HFFc6 (cell line): ENCODE measurements at places on chromosomes 5 and 9.

DNA sequence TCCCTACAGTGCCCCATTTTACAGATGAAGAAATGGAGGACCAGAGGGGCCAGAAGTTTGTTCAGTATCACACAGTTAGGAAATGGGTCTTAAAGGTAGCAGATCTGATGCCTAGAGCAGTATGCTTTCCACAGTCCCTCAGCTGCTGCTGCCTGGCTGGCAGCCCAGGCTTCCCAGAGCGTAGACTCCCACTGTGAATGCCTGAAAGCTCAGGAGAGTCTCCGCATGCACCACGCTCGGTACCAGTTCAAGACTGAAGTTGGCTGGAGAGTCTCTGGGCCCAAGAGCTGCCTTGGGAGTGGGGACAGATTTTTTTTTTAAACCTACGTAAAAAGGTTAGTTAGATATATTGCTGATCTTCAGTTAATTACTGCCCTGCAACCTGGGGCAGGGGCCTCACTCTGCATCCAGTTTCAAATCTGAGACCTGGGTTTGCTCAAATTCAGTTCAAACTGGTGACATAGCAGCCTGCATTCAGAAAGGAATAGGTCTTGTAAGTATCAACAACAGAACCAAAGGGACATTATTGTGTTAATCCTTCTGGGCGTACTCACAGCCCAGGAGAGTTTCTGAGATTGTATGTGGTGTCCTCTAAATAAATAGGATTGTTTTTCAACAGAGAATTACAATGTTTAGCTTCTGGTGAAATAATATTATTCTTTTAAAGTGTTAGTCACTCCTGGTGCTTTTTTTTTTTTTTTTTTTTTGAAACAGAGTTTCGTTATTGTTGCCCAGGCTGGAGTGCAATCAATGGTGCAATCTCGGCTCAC is 8.3 kb downstream of the NANS start:
- DNase-seq, result no peak

- DNase-seq, result no peak
Measured at GRCh38 chr5:89213573-89213972, 330.6 kb upstream of the MEF2C start.

DNA sequence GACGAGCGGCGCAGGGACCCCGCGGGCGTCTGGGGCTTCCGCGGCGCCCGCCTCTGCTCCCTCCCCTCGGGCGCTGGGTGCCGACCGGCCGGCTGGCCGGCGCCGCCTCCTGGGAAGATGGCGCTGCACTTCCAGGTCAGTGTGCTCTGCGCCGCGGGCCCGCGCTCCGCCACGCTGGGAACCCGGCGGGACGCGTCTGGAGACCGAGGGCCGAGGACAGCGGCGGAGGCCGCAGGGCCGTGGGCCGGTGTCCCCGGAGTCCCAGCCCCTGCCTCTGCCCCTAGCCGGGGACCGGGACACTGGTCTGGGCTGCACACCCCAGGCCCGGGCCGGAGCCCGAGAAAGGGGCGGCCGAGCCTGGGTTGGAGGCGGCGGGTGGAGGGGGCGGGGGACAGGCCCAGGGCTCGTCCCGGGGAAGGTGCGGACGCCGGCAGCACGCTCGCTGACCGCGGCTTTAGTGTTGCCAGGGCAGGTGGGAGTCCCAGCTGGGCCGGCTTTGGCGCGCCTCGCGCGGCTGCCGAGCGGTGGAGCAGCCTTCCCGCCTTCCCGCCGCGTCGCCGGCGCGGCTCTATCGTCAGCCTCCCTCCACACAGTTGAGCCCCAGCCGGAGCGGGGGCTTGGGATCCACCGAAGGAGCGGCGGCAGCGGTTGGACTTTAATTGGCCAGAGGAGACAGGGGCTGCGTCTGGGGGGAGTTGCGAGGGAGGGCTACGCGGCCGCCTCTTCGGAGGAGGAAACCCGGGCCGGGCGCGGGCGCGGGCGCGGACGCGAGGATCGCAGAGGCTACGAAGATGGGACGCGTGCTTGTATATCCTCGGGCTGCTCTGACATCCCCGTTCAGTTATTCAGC is at the start of gene RANBP17:
Gene RANBP17 (plus strand): TSS at position 102 of the 850 bp plus-strand sequence.
- peak; percentile 30 for DNase-seq

GRCh38 chr5:62305358-62305714 is 670 bp upstream of the KIF2A start:
- DNase-seq, result no peak

DNA sequence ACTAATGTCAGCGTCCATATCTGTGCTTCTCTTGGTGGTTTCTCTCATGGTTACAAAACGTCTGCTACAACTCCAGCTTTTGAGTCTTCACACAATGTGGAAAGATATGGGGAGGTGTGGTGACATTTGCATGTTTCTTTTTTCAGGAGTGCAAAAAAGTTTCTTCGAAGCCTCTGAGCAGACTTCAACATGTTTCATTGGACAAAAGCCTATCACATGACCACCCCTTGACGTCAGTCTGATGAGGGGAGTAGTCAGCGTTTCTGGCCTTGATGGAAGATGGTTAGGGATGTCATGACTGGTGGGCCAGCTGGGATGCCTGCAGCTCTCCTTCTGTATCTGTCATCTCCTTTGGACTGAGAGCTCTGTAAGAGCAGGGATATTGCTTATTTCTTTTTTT is 61.4 kb downstream of the PTPDC1 start:
- DNase-seq, result no peak
